ENCODE measurements at places on chromosomes 13 and 19.

DNA sequence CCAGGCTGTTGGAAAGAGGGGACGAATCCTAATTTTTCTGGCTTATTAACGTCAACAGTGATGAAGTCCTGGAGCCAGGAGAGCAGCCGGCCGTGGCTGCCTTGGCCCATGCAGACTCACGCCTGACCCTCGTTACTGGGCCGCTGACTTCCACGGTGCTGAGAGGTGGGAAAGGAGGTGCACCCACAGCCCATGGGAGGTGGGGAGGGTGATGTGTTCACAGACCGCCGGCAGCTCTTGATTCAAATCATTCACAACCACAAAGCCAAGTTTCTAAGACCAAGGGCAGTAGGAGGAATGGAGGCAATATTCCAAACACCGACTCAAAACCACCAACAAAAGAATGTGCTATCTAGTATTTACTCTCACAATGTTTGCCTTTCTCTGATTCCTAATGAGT, 24.3 kb downstream of the COL4A2 start:
- peak; percentile 61 for DNase-seq

GRCh38 chr19:38904581-38905539, 5.1 kb downstream of the NFKBIB start:
- DNase-seq, result no peak

DNA sequence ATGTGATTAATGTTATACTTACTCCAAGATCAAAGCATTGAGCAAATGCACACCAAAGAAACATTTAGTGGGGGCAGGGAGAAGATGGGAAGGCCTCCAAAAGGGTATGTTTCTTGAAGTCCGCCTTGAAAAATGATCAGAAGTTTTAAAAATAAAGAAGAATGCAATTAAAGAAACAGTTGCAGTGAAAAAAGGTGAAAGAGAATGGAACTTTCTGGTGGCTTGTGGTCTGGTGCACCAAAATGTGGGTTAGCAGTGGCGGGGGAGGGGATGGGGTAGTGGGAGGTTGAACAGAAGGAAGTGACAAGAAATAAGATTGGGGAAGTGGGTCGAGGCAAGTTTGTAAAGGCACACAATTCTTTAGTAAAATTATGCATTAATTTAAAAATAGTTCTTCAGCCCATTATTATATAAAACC, 2.5 kb downstream of the LCP1 start:
- no peak for DNase-seq

GRCh38 chr13:33015791-33016323, 366 bp upstream of the KL start:
- DNase-seq, result no peak

DNA sequence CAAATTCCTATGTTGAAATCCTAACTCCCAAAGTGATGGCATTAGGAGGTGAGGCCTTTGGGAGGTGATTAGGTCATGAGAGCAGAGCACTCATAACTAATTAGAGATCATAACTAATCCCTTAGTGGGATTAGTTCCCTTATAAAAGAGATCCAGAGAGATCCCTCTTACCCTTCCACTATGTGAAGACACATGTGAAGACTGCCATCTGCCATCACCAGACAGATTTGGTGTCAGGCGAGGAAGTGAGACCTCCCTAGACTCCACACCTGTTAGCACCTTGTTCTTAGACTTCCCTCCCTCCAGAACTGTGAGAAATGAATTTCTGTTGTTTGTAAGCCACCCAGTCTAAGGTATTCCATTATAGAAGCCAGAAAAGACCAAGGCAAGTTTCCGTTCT, 112.2 kb downstream of the NDFIP2 start:
- no peak for DNase-seq

DNA sequence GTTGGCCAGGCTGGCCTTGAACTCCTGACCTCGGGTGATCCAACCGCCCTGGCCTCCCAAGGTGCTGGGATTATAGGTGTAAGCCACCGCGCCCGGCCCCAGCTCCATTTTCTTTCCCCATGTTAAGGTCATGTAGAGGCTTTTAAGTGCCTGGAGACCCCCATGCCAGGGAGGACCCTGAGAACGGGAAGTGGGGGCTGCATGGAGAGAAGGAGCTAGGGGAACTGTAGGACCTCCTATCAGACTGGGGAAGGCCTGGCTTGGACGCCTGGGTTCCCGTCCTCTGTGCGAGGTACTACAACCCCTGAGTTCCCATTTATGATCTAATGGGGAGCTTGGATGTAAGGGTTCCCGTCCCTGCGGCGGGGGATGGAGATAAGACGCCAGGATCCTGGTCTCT, 714 bp upstream of the NPAS1 start:
- no peak for DNase-seq

- no peak for DNase-seq
Observed at GRCh38 chr13:101700598-101700997, 248.1 kb downstream of the ITGBL1 start.

DNA sequence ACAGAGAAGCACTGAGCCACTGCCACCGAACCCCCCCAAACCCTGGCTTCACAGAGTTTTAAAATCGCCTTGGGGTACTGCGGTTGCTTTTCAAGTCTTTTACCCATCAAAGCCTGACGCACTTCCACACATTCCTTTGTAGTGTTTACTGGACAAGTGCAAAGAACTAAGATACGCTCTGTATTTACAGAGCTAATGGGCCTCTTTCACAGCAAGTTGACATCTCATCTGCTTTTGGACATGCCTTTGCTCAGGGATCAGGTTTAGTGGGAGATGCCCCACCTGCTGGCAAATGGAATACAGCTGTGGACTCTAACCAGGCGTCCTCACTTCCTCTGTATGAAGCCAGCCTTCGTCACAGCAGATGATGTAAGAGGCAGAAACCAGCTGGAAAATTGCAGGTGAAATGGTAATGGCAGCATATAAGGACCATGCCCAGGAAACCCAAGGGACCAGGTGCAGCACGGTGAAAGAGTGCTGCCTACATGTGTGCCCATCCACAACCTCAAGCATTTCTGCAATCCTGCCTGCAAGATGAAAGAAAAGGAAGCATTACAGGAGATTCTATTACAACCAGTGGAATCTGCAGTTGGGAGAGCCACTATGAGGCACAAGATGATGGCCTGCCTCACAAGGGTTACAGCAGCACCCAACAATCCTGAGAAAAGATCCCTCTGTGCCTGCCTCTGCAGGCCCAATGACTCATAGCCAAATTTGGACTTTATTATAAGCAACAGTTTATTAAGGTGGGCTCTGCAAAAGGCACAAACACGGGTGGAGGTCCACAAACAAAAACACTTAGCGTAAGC, 34.7 kb downstream of the BRD4 start:
- peak; percentile 64 for DNase-seq

- no peak for DNase-seq
Observed at GRCh38 chr13:33761740-33762139, 56.2 kb upstream of the RFC3 start.

GRCh38 chr13:22369090-22369489, 698.2 kb downstream of the FGF9 start:
- no peak for DNase-seq

GRCh38 chr19:13451434-13451995, 54.8 kb downstream of the CACNA1A start:
- DNase-seq, result no peak

DNA sequence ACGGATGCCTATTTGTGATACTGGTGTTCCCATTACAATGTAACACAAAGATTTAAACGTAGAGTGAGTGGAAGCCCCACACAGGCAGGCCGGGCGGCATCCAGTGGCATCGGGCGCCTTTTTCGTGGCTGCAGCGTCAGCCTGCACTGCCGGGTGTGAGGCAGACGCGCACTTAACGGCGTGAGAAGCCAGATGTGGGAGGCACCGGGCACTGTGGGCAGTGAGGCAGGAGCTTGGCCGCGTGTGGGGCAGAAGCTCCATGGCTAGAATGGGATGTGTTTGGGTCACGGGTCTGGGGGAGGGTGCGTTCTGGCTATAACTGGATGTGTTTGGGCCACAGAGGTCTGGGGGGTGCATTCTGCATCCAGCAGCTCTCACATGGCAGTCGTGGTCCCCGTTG, 63.1 kb upstream of the F7 start:
- DNase-seq, result no peak
